ENCODE measurements at places on chromosomes 11 and 22.

- no peak for DNase-seq
Observed at GRCh38 chr11:92843455-92843854, 126.0 kb upstream of the MTNR1B start.

DNA sequence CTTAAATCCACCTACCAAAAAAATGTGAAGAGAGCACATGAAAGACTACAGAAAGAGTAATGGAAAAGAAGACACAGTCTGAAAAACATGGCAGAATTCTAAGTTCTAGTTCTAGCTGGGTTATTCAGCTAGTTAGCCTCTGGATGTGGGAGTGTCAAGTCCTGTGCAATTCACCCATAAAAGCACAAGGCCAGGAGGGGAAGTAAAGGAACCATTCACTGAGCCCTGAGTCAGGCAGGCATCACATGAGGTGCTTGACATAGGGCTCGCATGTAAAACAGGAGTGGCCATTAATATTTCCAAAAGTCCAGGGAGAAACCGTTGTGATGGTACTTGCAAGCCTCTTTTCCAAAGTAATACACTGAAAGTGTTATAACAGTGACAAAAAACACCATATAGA lies 103.7 kb downstream of the GAB2 start:
- no peak for DNase-seq

- no peak for DNase-seq
Observed at GRCh38 chr11:134862105-134862502, 450.1 kb upstream of the B3GAT1 start.

DNA sequence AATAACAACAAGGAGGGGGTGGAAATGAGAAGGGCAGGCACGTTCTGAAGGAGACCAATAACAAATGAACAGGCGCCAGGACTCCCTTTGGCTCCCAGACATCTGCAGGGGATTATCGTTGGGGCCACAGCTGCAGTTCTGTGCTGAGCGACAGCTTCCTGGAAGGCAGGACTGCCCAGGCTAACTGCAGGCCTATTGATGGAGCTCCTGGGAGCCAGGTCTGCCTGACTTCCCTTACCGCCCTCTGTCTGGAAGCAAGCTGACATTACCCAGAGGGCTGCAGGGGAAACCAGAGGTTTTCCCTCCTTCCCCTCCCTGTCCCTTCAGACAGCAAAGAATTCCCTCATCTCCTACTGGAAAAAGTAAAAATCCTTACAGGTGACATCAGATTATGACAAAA lies 5.0 kb downstream of the DRD2 start:
- no peak for DNase-seq

GRCh38 chr11:110715541-110715940 lies 3.3 kb upstream of the ARHGAP20 start:
- no peak for DNase-seq

DNA sequence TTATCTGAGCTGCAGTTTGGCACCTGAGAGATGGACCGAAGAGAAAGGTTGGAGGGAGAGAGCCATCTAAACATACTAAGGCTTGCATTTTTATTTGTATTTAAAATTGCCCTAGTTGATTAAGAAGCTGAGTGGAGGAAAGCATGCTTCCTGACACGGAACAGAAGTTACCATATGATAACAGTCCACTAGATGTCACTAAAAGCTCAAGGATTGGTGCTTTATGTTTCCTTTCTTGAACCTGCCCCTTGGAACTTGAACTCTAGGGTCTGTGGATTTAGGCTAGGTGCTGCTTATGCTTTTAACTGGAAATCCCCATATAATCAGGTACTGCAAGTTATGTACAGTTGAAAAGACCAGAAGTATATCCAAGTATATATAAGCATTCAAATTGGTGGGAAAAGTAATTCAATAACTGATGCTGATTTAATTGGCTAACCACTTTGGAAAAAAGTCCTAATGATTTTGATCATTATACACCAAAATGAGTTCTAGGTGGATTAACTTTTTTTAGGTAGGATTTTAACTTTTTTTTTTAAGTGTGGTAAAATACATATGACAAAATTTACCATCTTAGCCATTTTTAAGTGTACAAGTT lies 9.5 kb downstream of the RBMXL2 start:
- peak; percentile 53 for DNase-seq

DNA sequence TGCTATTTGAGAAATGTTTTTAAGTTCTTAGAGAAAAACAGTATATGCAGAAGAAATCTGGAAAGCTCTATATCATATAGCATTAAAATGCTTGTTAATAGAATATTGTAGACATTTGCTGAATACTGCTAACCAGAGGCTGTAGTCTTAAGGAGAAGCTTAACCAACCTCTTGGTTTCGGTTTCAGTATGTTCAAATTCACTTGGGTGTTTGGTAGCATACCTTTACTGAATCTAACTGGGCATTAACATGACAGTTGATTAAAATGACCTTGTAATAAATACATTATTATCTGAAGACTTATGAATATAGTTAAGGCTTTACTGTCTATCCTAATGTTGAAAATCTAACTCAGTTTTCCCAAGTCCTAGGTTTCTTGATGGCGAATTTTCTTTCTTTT lies 5.4 kb downstream of the PCF11 start:
- peak; percentile 47 for DNase-seq

- no peak for DNase-seq
Observed at GRCh38 chr11:68010090-68011041, at the start of gene ALDH3B1. Gene ALDH3B1, plus strand, starts transcription at chr11:68010327. Its CDS starts 4,971 bp downstream, at chr11:68015298.

GRCh38 chr11:86741839-86742805 lies 58.2 kb upstream of the PRSS23 start:
- peak; percentile 19 for DNase-seq

DNA sequence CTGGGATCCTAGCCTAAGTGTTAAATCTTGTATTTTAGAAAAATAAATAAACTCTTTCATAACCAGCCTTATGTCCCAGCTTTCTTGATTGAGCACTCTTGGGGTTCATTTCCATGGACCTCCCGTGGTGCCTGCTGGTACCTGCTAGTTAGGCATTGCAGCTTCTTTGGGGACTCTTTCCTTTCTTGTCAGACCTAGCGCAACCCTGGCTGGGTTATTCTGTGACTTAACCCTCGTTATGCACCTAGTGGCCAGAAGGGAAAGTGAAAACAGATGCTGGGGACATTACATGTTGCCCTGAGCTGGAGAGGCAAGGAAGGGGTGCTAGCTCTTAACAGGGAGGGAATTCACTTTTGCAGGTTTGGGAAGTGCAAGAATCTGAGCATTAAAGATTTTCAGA lies 46.8 kb downstream of the APIP start:
- DNase-seq, result no peak

DNA sequence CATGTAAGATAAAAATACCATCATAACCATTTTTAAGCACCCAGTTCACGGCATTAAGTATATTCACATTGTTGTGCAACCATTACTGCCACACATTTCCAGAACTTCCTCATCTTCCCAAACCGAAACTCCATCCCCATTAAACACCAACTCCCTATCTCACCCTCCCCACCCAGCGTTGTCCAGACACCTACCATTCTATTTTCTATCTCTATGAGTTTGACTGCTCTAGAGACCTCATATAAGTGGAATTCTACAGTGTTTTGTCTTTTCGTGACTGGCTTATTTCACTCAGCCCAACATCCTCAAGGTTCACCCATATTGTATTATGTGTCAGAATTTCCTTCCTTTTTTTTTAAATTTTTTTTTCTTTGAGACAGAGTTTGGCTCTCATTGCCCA lies 45.2 kb downstream of the PPFIA1 start:
- DNase-seq, result no peak

GRCh38 chr22:41000941-41001721 lies 50.0 kb downstream of the RBX1 start:
- no peak for DNase-seq

- DNase-seq, result peak; percentile 66
Observed at GRCh38 chr11:62545437-62546243, 966 bp downstream of the AHNAK start.

DNA sequence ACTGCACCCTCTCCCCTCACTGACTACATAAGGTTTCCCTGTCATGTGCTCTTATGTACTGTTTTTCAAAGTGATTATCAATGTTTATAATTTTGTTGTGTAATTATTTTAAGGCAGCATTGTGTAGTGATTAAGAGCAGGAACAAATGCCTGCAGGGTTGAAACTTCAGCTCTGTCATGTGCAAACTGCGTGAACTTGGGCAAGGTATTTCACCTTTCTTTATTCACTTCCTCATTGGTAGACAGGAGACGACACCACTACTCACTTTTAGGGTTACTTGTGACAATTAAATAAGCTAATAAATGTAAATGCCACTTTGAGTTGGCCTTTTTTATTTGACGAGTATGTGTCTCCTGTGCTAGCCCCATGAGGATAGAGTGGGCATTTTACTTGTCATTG lies 86.5 kb upstream of the E2F8 start:
- no peak for DNase-seq

DNA sequence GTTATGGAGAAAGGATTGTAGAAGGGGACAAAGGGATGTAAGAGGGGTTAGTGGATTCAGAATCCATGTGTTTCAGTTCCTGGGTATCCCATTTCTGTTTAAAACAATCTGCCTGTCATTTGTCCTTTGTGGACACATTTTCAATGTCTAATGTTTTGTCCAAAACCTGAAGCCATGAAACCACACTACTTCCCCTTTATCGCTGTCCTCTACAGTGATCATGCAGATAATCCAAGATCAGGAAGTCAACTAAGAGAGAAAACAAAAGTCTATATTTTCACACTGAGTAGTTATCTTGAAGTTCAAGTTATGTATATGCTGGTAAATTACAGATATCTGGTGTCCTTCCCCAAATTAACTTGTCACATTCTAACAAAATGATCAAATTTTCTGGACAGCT lies 457.0 kb downstream of the NTM start:
- DNase-seq, result no peak

- DNase-seq, result no peak
Observed at GRCh38 chr11:4066910-4067309, 27.7 kb upstream of the RRM1 start.

DNA sequence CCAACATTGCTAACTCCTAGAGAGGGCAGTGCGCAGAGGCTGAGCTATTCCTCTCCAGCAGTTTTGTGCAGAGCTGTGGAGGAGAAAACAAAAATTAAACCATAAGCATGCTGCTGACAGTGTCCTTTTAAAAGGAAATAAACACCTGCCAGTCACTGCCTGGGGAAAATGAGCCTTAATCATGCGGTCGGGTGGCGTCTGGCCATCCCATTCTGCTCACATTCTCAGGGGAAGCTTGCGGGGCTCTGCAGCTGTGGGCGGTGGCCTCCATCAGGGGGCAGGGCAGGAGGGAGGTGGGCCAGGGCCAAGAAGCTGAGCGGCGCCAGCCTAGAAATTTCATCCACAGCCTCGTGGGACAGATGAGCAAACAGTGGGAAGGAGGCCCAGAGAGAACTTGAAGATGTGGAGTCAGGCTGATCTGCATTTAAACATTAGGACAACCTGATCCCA lies 71.0 kb upstream of the TP53I11 start:
- DNase-seq, result no peak

- DNase-seq, result no peak
Observed at GRCh38 chr11:132686886-132687285, 845.4 kb downstream of the OPCML start.

DNA sequence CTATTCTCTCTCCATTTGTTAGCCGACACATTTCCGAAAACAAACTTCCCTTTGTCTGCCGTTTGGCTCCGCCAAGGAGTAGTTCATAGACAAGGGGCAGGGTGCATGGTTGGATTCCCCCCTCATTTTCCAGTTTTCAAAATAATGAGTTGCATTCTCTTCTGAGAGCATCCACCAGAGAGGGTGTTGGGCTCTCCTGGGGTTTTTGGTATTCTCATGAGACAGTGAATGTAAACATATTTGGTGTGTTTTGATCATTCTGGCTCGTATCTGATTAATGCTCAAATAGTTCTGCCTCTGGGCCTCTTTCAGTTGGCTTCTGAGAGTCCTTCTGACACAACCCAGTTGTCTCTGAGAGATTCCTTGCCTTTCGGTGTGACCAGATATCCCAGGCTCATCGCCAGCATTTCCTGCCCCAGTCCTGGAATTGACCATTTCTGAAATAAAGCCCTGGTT lies 21.7 kb downstream of the GRAMD4 start:
- DNase-seq, result no peak

DNA sequence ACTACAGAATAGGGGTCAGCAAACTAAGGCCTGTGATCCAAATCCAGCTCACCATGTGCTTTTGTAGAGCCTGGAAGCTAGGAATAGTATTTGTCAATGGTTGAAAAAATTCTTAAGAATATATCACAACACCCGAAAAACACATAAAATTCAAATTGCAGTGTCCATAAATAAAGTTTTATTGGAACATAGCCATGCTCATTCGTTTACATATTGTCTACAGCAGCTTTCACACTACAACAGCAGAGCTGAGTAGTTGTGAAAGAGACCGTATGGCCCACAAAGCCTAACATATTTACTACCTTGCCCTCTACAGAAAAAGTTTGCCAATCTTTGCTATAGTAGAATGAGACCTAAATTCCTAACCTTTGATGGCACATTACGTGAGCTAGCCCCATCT lies 125.7 kb downstream of the CADM1 start:
- no peak for DNase-seq

GRCh38 chr11:8067567-8067928 lies 13.5 kb upstream of the TUB start:
- DNase-seq, result no peak

GRCh38 chr11:76670485-76671236 lies at the start of gene LRRC32:
Gene LRRC32, minus strand, starts transcription at chr11:76670747. Its CDS starts 4,793 bp downstream, at chr11:76665954.
- no peak for DNase-seq

- DNase-seq, result no peak
Observed at GRCh38 chr22:47091246-47091651, 328.8 kb downstream of the TBC1D22A start.

GRCh38 chr11:69636512-69637197 lies 4.3 kb upstream of the CCND1 start:
- DNase-seq, result no peak

DNA sequence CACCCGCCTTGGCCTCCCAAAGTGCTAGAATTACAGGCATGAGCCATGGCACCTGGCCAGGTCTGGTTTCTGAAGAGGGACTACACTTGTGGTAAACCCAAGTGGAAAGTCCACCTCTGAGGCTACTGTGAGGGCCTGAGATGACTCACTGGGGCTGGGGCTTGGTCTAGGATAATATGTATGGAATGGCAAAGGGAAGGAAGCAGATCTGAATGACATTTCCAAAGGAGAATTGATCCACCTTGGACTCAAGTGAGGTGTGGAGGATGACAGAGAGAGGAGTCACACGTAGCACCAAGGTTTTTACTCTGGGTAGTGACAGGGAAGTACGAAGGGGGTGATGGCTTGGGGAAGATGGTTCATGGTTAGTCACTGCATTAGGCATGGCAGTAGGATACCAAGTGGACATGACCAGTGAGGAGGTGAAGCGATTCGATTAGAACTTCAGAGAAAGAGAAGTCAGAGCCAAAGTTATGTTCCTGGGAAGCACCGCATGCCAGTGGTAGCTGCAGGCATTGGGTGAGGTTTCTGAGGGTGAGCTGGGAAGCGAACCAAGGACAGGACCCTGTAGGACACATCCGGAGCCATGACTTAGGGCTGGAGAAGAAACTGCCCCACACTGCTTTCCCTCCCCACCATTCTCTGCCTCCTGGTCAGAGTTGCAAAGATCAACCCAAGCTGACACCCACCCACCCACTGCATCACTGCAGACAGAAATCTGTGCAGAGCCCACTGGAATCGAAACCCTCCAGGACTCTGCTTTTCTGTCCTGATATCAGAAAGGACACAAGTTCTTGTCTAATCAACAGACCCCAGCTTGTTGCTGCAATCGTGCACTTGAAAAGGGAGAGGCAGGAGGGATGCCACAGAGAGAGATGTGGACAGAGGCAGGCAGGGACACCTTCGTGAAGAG lies 13.0 kb upstream of the BCL9L start:
- no peak for DNase-seq
